LHCN-M2 (cell line): ENCODE measurements at places on chromosomes 3 and 15. TPM values are rescaled to one million over a fixed set of nuclear protein-coding genes. Genes with fewer than 3 reads are reported as not detected.

The GREM1 gene
- total RNA-seq: 123 and 138 TPM in 2 replicates

The COLQ gene
- 0.13 and 0.40 TPM in 2 replicates for total RNA-seq

The CLDN18 gene
- 0.06 TPM in 1 of 2 replicates, not detected in the other for total RNA-seq

The SLC28A2 gene
- not detected in 2 replicates for total RNA-seq

The KNG1 gene
- total RNA-seq: not detected in 2 replicates

The DUOXA2 gene
- not detected in 2 replicates for total RNA-seq
